ENCODE measurements at places on chromosomes 5 and 9.

GRCh38 chr5:17275289-17276158, 58.1 kb downstream of the BASP1 start:
- DNase-seq, result no peak

DNA sequence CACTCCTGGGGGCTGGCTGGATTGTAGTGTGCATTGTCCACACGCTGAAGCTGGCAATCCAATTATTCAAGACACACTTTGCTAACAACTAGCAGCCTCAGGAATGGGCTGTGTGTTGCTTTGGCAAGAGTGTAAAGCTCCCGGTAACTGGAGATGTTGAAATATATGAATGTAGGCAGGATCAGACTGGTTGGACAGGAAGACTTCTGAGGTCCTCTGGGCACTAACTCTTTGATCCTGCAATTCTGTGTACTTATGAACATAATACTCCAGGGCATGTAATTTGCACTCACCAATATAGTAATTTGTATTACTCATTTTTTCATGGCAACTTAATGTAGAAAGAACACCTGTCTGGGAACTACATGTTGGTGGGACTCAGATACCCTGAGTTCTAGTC, 106.7 kb upstream of the SLC28A3 start:
- DNase-seq, result no peak

DNA sequence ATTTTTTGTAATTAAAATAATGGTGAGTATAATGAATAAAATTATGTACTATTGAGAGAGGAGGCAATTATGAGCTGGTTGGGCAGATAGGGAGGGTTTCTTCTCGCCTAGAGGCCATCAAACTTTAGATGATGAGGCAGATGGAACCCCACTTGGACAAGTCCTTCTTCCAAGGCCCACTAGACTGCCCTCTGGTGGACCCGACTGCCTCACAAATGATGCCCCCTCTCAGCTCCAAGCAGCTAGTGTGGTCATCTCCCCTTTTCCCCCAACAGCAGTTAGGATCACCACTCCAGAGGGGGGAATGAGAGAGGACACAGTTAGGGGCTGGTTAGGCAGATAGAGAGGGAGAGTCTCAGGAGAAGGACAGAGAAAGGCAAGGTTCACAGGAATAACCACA, 348.0 kb upstream of the CDH18 start:
- no peak for DNase-seq

GRCh38 chr5:150734579-150735384, 24.0 kb downstream of the DCTN4 start:
- DNase-seq, result no peak

DNA sequence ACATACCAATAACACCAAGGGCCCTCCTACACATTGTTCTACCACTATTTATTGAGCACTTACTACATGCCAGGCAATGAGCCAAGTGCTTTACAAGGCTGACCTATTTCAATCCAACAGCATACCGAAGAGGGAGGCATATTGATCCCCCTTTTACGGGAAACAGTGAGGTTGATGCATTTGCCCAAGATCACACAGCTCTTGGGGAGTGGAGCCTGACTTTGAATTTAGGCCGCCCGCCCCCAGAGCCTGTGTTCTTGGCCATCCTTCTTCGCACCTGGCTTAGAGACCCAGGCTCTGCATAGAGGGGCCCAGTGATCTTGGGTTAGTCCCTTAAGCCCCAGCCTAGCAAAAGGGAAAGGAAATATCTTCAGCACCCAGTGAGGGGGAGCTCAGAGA, 158.1 kb upstream of the IER5L start:
- DNase-seq, result no peak

GRCh38 chr5:2213121-2213730, 330.5 kb upstream of the IRX4 start:
- DNase-seq, result no peak

- DNase-seq, result no peak
These were observed 104.3 kb upstream of the RAPGEF1 start for GRCh38 chr9:131843989-131844744.

DNA sequence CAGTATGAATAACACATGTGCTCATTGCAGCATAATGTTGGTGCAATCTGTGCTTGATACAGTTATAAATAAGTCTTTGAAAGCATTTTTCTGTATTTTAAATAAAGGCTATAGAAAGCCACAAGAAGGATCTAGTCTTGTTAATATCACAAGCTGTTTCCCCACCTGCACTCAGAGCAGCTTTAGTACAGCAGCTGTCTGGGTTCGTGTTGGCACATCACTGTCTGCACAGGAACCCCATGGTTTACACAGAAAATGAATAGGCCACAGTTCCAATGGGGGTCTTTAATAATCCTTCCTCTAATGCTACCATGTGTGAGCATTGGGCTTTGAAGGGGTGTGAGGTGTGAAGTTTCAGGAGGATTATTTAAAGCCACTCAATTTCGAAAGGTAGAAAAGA, 2269.7 kb downstream of the MAT2B start:
- DNase-seq, result no peak

- DNase-seq, result no peak
These were observed 22.4 kb upstream of the DIRAS2 start for GRCh38 chr9:90665072-90665471.

- DNase-seq, result no peak
These were observed 368.7 kb downstream of the EFNA5 start for GRCh38 chr5:107301999-107302398.

- no peak for DNase-seq
These were observed 6.5 kb upstream of the SSBP2 start for GRCh38 chr5:81757404-81757803.

GRCh38 chr9:112065806-112066606, 109.1 kb downstream of the SUSD1 start:
- DNase-seq, result no peak

DNA sequence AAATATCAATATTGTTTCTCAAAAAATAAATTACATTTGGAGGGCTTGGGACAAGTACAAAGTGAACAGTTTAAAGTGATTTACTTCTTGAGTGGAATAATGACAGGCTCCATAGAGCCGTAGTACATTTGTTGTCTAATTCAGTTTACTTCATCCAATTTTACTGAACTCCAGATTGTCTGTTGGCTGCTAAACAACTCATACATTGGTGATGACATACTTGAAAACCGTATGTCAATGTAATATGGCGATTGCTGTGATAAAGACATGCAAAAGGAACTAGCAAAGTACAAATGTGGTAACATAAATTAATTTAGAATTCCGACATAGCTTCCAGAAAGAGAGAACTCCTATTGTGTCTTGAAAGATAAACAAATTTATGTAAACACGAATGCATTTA, 1197.5 kb upstream of the CDH18 start:
- no peak for DNase-seq

DNA sequence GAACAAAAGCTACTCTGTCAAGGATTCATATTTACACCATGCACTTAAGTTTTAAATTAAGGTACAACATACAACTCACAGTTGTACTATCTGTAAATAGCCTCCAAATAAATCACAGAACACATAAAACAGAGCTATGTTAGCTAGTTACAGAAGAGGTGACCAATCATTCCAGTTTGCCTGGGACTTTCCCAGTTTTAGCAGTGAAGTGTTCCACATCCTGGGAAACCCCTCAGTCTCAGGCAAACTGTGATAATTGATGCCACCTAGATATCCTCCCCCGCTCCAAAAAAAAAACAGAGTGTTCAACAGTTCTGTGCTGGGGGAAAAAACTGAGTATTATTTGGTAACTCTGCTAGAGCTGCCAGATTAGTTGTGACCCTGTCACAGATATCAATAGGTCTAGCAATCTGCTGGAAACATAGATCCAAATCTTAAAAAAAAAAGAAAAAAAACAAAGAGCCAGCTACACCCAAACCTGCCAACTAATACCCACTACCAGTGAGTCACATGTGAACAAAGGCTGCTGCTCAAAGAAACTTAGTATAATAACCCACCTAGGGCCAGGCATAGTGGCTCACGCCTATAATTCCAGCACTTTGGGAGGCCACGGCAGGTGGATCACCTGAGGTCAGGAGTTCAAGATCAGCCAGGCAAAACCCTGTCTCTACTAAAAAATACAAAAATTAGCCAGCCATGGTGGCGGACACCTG, 5.7 kb downstream of the TBCA start:
- no peak for DNase-seq

GRCh38 chr5:157529002-157529401, 46.6 kb downstream of the ADAM19 start:
- DNase-seq, result no peak

DNA sequence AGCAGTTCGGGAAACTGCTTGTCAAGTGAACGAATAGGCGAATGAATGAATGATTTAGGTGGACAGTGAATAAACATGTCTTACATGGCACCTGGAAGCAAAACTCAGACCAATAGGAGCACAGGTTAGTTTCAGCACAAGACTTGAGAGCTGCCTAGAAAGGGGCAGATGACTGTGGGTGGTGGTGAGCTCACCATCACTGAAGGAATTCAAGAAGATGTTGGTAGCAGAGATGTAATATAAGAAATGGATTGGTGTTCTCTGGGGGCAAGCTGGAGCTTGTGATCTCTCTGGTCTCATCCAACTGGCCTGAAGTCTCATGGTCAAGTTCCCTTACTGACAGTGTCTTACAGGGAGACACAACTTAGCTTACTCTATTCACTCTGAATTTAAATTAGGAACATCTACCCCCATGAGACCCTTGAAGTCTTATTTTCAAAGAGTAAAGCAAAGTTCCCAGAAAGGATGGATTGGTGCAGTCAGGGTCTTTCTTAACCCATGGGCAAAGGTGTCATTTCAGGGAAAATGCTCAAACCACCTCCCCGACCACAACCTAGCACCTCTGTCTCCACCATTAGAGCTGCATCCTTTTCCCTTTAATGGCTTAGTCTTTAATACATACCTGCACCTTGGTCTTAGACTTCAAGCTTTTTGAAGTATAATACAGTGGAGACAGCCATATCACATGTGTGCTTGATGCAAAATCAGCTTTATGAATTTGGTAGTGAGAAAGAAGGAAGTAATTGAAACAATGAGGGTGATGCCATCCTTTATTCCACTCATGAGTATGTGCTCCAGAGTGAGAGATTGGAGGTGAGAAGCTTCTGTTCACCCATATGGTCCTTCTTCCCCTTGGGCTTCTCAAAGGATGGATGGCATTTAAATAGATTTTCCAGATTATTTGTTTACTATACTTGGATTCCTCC, 5.1 kb downstream of the LCP2 start:
- no peak for DNase-seq

DNA sequence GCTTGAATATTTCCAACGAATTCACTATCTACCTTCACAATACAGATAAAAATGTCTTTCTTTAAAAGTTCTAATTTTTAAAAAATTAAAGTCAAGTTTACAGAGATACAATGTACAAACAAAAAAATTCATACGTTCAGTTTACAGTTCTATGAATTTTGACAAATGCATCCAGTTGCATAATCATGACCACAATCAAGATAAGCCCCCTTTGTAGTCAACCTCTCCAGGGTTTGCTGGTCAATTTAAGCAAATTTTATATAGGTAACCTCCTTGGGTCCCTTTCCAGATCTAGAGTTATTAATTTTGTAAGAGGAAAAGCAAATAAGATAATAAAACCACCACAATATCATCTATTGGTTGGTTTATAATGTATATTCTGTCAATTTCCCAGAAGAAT, 76.3 kb downstream of the MRPS27 start:
- no peak for DNase-seq

GRCh38 chr5:67209141-67209771, 12.7 kb upstream of the CD180 start:
- peak; percentile 76 for DNase-seq

- no peak for DNase-seq
These were observed 4.6 kb downstream of the EFNA5 start for GRCh38 chr5:107666051-107666655.

DNA sequence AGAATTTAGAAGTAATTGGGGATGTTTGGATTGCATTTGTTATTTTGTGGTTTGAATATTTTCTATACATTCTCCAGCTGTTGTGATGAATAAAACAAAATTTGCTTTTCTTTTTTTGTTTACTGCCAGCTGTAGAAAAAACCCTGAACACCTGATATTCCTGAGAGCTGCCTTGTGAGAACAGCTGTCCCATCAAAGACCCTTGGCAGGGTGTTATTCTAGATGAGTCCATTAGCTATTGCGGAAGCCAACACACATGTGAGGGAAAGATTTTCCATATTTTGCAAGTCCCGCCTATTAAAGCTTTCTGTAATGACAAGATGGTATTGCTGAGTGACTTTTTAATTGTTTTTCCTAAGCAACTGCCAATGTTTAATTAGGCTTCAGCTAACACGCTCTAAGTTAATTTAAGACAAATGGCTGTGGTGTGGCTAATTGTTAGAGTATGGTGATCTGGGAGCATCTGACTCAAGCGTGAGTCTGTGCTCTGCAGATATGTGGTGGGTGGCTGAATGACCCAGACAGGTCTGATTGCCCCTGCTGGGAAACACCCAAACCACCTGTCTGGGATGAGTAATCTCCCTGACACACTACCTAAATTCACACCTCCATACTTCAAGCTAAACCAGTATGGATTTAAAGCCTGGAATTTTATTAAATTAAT, 86.5 kb upstream of the PRLR start:
- DNase-seq, result peak; percentile 76

GRCh38 chr9:88748566-88749261, 213.7 kb downstream of the NXNL2 start:
- no peak for DNase-seq

DNA sequence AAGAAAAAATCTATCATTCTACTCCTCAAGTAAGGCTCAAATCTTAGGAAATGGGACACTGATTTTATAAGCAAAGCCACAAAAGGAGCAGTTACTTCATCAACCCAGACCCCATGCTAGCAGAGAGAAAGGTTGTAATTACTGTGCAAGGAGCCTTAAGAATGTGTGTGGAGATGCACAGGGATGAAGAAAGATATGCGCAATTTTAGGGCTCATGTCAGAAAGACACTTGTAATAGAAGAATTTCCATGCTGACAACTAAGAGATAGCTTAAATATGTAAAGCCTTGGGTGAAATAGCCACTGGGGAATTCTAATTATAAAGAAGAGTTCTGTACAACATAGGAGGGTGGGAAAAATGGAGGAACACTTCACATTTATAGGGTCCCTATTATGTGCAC, 141.8 kb downstream of the CRB2 start:
- DNase-seq, result no peak

DNA sequence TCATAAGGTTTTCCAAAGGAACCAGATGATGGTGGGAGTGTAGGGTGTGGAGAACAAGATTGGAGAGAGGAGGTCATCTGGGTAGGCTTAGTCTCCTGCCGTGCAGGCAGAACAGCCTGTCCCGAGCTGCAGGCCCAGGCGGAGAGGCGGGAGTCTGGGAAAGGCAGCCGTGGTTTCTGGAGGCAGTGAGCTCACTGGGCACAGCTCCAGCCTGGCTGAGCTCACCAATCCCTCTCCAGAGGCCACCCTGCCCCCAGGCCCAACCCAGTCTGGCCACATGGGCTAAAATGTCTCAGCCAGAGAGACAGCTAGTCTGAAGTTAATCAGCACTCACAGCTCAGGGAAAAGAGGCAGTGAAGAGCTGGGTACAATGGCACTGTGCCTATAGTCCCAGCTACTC, 12.3 kb downstream of the P4HA2 start:
- DNase-seq, result no peak

DNA sequence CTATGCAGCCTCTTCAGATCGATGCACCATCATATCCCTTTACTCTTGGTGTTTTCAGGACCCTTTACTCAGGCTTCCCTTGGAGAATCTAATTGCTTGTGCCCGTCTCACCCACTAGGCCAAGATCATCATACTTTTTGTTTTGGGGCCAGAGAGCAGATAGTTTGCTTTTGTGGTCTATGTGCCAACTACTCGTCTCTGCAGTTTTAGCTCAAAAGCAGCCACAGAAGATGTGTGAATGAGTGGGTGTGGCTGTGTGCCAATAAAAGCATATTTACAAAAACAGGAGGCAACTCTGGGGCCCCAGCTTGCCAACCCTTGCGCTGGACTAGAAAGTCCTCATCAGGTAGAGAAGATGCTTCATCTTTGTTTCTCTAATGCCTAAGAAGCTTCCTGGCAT, 216.8 kb downstream of the SEMA5A start:
- DNase-seq, result no peak
